Activated CD4-positive, alpha-beta T cell treated with anti-CD3 and anti-CD28 coated beads, Interleukin-2, amount 50 U/mL, for 4 hours (primary cell): ENCODE measurements at places on chromosomes 7 and 10.

GRCh38 chr10:69633673-69634635, 3.9 kb downstream of the FAM241B start:
- DNase-seq, result no peak

DNA sequence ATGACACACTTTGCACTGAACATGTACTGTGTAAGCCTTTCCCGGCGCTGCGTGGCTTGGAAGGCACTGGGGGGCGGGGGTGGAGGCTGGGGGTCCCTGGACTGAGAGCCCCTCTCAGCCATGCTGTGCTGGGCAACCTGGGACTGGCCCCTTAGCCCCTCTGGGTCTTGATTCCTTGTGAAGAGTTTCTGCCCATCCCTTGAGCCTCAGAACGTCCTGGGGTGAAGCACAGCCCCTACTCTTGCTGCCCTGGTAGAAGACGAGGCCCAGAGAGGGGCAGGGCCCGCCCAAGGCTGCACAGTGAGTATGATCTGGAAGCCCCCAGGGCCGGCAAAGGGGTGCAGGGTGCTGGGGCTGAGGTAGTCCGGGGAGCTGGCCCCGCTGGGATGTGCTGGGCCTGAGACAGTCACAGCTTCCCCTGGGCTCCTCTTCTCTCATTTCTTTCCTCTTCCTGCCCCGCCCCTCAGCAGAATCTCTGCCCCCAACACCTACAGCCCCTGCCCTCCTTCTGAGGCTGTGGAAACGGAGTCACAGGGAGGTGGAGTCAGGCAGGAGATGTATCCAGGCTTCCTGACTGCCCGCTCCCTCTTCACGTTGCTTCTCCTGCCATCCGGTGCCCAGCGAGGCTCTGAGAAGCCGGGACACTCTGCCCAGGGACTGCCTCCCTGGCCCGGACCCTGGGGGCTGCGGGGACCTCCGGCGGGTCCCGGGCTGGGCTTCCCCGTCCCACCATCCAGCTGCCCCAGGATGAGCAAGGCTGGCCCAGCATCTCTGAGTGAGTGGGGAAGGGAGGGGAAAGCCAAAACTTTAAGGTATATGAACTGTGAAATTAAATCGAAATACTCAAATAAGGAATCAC, 60.5 kb downstream of the UNCX start:
- DNase-seq, result no peak

- no peak for DNase-seq
These were observed 2.5 kb downstream of the ADAP1 start for GRCh38 chr7:951881-952547.

DNA sequence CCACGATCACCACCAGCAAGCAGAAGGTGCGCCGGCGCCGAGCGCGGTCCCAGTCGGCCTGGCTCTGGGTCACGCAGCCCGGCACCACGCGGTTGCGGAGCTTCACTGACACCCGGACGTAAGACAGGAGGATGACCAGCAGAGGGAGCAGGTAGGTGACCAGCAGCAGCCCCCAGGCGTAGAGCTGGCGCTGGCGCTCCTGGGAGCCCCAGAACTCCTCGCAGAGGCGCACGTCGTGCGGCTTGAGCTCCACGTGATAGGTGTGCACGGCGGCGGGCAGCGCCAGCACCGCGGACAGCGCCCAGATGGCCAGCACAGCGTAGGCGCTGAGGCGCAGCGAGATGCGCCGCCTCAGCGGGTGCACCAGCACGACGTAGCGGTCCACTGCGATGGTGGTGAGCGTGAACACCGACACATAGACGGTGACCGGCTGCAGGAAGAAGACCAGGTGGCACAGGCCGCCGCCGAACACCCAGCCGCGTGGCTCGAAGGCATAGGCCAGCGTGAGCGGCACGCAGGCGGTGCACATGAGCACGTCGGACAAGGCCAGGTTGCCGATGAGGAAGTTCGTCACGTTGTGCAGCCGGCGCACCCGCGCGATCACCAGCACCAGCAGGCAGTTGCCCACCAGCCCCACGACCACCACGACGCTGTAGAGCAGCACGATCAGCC, 920 bp downstream of the PRLHR start:
- peak; percentile 13 for DNase-seq

- DNase-seq, result no peak
These were observed 43.5 kb upstream of the ZMIZ1 start for GRCh38 chr10:79025199-79025832.

GRCh38 chr10:128843972-128844371, 623.1 kb upstream of the MGMT start:
- no peak for DNase-seq

DNA sequence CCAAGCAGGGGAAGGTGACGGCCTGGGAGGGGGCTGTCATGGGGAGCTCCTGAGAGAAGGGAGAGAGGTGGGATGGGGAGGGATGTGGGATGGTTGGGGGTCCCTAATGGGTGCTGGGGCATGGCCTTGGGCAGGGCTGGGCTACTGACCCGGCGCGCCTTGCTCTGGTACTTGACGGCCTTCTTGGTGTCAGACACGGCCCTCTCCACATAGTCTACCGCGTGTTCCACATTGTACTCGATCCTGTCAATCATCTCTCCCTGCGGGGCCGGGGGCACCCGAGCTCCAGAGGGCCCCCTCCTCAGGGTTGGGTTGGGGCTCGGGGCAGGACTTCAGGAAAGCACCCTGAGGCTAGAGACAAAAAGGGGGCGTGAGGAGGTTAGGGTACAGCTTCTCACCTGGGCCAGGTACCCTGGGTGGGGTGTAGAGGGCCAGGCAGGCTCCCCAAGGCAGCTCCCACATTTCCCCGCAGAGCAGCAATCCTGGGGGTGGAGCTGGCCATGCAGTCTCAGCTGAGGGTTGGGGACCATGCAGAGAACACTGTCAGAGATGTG, 17.3 kb downstream of the BUD23 start:
- DNase-seq, result no peak

DNA sequence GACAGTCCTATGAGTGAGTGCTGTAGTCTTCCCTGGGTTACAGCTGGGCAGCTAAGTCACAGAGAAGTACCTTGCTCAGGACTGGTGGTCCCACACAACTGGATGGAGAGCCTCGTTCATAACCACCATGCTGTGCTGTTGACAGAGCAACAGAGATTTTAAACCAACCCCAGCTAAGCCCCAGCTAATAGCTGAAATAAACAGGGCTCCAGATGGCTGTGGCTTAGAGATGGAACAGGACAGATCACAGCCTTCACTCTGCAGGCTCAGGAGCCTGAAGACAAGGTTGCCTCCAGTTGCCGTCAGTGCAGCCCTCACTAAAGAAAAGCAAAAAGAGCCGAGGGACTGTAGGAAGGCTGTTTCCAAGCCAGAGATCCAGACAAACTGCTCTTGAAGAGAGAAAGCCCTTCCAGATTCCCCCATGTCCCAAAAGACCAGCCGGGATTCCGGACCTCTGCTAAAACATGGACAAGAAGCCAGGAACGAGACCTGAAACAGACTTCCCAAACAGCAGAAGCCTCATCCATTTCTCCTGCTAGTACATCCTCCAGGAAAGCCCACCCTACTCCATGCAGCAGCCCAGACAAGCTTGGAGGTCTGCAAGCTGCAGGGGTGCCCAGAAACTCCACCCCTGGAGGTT, 4.2 kb downstream of the HTRA1 start:
- no peak for DNase-seq

GRCh38 chr10:88680958-88681357, 16.7 kb downstream of the LIPF start:
- DNase-seq, result no peak

DNA sequence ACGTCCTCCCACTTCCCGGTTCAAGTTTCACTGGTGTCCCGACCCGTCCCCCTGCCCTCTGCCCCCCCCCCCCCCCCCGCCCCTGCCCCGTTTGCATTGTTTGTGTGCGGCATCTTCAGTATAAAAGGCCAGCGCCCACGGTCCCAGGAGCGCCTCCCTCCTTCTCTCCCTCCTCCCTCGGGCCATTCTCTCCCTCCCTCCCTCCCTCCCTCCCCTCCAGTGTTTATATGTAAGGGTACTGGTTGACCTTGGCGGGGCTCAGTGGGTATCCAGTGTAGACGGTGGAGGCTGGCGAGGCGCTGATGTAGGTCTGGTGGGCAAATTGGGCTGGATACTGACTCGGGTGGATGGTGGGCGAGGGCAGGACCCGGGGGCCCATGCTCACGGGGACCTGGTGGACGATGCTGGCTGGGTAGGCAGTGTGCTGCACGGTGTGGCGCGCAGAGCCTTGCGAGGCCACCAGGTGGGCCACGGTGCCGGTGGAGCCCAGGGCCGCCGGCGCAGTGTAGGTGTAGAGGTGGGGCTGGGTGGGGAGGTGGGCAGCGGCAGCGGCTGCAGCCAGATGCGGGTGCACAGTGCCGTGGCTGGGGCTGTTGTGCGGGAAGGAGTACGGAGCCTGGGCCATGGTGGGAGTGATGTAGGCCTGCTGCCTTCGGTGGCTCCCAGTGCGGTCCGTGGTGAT, 49.4 kb downstream of the CLEC2L start:
- no peak for DNase-seq
